ENCODE measurements at places on chromosomes 3 and 15.
A peak's percentile ranks its signal among the peaks of the same experiment; 100 is the strongest.

DNA sequence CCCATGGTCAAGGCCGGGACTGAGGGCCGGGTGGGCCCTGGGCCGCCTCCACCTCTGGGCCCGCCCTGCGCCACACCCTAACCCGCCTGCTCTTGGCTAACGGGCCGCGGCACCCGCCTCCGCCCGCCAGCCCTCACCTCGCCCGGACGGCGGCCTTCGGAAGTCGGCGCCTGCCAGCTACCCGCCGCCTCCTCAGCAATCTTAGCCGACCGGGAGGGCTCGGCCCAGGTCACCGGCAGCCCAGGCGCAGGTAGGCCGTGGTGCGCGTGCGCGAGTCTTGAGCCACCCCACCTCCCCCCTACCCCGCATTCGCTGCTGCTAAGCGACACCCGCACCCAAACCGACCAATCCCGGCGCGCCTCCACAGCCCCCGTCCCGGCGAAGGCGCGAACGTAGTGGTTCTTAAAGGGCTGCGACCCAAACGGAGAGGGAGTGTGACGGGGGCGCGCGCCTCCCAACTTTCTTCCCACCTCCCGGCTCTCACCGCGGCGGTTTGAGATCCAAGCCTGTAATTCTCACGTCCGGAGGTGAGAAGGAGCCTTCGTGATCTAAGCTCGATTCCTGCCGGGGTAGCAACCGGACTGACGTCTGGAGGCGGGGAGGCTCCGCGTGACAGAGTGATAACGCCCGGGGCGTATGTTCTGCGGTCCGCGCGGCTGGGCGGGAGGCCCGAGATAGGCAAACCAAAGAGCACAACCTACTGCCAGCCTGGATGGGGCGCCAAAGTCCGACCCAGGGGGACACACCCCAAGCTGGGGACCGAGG lies at the start of gene SEC22C:
TSS of gene SEC22C (minus strand) at position 259 of the 765 bp plus-strand sequence. CDS start 12,921 bp downstream, outside the sequence.
- peak; percentile 93 for DNase-seq

- no peak for DNase-seq
These were observed 168.0 kb upstream of the MLF1 start for GRCh38 chr3:158403013-158403412.

GRCh38 chr3:16667633-16668032 lies 62.4 kb upstream of the DAZL start:
- DNase-seq, result no peak

DNA sequence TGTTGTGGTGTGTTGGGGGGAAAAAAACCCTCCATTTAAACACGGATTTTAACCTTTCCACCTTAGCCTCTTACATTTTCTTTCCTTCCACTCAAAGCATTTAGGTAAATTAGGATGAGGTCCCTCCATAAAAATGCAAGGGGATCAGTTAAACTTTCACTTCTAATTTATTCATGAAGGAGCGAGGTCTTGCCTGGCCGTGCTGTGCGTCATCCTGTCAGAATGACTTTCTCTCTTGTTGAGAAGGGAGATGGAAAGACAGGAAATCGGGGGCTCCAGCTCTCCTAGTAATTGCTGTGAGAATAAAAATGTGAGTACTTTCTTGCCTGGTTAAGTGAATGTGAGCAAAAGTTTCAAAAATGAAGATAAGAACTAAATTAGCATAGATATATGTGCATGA lies 962.3 kb upstream of the NR2F2 start:
- DNase-seq, result no peak

GRCh38 chr15:68556139-68556990 lies 22.4 kb upstream of the CORO2B start:
- no peak for DNase-seq

- DNase-seq, result no peak
These were observed 6.9 kb downstream of the C15orf62 start for GRCh38 chr15:40776537-40777141.

GRCh38 chr15:24772686-24773373 lies 97.3 kb downstream of the NPAP1 start:
- DNase-seq, result peak; percentile 4

DNA sequence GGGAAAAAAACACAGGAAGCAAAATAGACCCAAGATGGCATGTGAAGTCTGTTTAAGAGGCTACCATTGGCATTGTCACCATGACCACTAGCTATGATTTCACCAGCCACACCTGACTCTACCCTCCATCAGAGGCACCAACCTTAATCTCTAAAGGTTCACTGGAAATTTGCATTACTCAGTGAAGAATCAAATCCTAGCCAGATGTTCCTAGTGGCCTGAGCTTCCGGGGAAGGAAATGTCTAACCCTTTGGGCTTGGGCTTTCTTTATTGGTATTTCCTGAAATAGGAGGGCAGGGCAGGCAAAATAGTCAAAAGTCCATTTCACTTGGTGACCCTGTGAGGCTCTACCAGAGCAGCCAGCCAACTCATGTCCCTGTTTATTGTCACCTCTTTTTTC lies 110.9 kb upstream of the PHLDB2 start:
- DNase-seq, result no peak

- no peak for DNase-seq
These were observed 1076.9 kb upstream of the CFAP20DC start for GRCh38 chr3:60126511-60127304.

- no peak for DNase-seq
These were observed 1.7 kb upstream of the HRG start for GRCh38 chr3:186664119-186664495.

DNA sequence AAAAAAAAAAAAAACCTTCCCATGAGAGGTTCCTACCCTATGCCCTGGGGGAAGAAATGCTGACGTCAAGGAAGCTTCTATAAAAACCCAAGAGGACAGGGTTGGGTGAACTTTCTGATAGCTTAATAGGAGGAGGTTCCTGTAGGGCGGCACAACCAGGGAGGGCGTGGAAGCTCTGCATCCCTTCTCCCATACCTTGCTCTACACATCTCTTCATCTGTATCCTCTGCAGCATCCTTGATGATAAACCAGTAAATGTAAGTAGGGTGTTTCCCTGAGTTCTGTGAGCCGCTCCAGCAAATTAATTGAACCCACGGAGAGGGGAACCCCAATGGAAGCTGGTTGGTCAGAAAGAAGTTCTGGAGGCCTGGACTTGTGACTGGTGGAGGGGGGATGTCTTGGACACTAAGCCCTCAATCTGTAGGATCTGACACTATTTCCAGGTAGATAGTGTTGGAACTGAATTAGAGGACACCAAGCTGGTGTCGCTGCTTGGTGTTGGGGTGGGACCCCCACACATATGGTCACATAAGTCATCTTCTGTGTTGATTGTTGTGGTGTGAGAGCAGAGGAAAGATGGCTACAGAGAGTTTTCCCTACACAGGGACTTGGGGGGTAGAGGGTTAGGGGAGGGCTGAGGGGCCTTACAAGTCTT lies 91.5 kb downstream of the ST6GAL1 start:
- DNase-seq, result no peak

DNA sequence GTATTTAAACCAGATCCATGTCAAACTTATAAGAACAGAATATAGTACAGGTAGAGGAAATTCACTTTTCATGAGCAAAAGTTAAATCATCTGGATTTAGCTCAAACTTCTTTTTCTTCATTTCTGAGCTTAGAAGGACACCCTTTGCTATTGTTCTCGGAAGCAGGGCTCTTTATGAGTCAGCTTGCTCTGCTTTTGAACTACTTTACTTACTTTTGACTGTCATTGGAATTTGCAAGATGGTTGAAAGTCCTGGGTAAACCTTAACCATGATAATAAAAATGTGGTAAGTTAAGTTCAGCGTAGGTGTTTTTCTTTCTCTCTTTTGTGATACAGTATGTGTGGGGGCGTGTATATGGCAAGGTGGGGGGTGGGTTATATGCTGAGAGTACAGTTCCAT lies 312.7 kb upstream of the DPH6 start:
- no peak for DNase-seq

DNA sequence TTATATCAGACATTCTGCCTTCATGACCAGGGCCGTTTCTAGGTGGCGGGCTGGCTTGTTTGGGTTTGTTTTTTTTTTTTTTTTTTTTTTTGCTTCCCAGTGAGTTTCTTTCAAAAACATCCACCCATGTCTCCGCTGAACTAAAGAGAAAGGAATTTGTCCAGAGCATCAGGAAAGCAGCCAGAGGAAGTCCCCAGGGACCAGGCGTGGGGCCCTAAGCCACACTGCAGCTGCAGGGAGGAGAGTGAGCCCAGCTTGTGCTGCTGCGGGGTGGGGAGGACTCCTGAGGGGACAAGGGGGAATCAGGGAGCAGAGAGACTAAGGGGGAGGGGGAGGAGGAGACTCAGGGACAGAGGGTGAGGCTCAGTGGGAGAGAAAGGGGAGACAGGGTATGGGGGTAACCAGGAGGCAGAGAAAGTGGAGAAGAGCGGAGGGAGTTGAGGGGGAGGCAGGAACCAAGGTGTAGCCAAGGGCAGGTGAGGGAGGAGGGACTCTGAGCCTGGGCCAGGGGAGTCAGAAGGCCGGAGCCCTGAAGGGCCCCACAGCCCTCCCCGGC lies 49.5 kb downstream of the CYP11A1 start:
- DNase-seq, result no peak

DNA sequence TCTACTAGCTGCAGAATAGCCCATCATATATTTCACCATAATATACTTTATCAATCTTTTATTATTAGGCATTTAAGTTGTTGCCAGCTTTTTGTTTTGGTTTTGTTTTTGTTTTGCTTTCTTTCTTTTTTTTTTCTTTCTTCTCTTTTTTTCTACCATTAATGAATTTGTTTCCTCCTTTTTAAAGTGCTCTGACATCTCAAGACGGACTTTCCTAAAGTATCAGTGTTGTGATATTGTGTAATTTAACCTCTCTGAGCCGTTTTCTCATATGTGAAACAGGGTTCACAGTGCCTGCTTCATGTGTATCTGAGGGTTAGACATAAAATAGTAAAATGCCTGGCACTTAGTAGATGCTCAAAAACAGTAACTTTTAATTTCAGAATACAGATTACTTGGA lies 109.5 kb upstream of the IL12A start:
- DNase-seq, result no peak

DNA sequence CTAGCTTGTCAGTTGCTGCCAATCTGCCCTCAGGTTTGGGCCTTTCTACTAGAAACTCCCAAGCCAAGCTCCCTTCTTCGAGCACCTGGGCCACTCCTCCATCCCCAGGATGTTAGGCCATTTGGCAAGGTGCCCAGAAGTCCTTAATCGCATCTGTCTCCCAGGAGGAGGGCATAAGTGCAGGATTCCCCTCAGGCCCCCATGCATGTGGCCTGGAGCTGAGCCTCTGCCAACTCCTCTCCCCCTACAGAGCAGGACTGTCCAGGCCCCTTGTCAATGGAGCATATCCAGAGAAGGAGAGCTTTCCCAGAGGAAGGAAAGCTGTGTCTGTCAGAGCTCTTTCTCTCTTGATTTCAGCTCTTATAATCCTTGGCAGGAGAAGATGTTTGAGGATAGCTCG lies 182.6 kb upstream of the ROPN1 start:
- no peak for DNase-seq

GRCh38 chr3:79204351-79204750 lies 563.4 kb downstream of the ROBO1 start:
- DNase-seq, result no peak

GRCh38 chr15:57138349-57138788 lies 219.9 kb downstream of the TCF12 start:
- no peak for DNase-seq

DNA sequence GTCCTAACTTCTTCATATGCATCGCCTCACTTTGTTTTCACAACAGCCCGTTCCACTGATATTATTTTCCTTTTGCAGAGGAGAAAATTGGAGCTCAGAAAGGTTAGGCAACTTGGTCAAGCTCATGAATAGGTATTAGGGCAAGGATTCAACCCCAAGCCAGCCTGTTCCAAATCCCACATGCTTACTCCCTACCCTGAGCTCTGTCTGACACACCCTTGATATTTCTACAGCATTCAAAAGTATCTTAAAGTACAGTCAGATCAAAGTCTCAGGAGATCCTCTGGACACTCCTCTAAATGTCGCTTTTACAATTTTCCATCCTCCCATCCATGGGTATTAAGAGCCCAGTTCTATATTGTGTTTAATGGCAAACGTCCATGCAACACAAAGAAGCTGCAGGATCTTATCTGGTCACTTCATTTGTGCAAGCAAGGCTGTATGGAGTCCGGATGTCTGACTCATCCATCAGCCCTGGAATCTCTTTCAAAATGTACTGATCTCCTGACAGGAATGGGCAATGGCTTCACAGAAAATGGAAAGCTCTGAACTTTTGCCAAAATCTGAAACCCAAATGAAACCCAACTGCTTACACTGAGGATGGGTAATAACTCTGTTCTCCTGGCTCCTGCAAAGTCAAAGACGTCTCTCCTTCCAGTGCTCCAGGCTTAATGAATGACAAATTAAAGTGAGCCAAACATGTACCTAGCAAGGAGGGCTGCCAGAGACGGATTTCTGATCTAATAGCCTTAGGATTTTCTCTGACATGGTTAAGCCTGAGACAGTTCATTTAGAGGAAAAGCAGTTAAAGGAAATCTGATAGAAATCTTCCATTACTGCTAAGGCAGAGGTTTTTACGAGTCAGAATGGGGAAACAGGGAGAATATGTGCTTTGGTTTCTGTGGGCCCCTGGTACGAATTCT lies 230.9 kb upstream of the RORA start:
- no peak for DNase-seq

Measured in stimulated activated CD4-positive, alpha-beta T cell treated with anti-CD3 and anti-CD28 coated beads, Interleukin-1b, Interleukin-23, amount 100 ng/mL, for 4 hours (primary cell).